ENCODE measurements at places on chromosomes 13 and 19.

GRCh38 chr13:94280349-94280748 is 199.1 kb downstream of the DCT start:
- no peak for DNase-seq

GRCh38 chr13:94716016-94716415 is 3.7 kb upstream of the SOX21 start:
- no peak for DNase-seq

DNA sequence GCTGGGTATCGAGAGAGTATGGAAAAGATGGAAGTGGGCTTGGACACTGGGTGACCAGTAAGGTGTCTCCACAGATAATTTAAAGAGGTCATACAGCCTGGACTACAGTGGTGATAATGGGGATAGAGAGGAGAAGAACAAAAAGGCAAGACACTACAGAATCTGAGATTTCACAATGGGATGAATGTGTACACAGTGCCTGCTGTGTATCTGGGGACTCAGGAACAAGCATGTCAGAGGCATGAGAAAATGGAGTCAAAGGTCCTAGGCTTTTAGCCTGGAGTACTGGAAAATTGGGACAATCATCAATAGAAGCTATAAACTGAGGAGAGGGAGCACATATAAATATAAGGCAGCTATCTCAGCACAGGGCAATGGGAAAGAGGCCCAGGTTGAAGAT is 69.4 kb downstream of the TSC22D1 start:
- no peak for DNase-seq

- no peak for DNase-seq
Observed at GRCh38 chr13:76812206-76812897, 73.9 kb downstream of the KCTD12 start.

- DNase-seq = no peak
Observed at GRCh38 chr13:80901111-80901510, 560.2 kb upstream of the SPRY2 start.

DNA sequence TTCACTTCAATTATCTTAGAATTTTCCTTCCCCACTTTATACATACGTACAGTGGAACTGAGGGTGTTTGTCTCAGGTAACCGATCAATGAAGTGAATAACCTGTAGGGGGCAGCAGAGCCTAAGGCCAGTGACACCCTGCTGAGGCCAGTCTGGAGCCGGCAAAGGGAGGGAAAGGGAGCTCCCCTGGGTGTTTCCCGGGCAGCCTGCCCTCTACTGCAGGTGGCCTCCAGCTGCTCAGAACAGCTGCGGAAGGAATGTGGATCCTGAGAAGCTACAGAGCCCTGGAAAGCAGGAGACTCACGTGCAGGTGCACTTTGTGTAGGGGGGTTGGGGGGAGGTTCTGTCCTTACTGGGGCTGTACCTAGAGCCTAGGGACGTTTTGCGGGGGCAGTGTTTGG is 832 bp upstream of the ZNF491 start:
- DNase-seq = peak; percentile 77

DNA sequence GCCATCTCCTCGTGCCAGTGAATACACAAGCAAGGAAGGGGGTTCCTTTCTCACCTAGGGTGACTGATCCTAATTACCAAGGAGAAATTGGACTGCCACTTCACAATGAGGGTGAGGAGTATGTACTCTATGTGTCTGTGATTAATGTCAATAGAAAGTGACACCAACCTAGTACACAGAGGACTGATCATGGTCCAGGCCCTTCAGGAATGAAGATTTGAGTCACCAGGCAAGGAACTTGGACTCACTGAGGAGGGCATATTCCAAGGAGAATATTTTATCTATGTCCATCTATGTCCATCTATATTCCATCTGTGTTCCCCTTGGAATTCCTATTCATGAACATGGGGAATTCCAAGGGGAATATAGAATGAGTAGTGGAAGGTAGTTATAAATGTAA is 9.2 kb upstream of the ALOX5AP start:
- DNase-seq = no peak

DNA sequence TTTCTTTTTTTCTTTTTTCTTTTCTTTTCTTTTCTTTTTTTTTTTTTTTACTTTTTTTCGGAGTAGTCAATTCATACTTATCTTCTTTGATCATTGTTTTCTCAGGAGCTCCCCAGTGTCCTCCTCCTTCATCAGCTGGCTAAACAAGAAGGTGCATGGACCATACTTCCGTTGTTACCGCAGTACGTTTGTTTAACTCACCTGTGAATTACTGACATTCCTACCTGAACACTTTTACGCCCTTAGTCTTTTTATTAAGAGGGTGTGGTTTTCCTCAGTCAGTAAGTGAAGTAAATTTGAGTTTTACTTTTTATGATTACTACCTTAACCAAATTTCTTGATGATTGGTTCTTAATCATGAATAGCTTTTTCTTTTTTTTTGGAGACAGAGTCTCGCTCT is 47.1 kb downstream of the B3GLCT start:
- no peak for DNase-seq

DNA sequence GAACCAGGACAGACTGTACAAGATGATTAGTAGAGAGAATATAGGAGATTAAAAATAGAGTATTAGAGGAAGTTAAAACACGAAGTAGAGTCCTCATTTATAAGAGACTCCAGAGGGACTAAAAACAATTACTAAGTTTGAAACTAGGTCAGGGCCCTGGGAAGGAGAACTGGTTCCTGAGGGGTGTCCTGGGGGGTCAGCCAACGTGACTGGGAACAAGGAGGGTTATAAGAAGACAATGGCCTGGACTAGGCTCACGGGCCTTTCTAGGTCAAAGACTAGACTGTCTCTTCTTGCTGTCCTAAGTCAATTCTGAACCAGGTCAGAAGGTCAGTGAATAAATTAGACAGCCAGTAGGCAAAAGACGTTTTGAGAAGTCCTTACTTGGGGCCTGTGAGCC is 165.3 kb downstream of the IER2 start:
- DNase-seq = no peak

DNA sequence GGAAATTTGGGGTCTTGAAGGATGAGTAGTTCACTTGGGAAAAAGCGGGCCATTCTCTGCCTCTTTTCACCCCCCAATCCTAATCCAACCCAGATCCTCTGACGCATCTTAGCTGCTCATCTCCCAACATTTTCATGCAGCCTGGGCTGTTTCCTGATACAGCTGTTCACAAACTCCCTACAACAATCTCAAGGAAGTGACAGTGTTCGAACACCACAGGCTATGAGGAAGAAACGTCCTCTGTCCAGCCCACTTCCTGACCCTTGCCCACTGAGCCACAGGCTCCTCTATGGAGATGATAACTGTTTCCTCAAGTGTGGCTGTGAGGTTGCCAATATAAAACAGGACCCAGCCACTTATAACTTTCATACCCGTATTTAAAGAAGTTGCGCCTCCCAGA is 16.2 kb downstream of the LMTK3 start:
- no peak for DNase-seq

GRCh38 chr19:4304538-4305256 is at the start of gene FSD1:
TSS of gene FSD1 (plus strand) at chr19:4304598. CDS start at chr19:4304747, 149 bp downstream.
- peak; percentile 52 for DNase-seq

GRCh38 chr13:30587739-30588138 is 30.0 kb upstream of the USPL1 start:
- DNase-seq = no peak

- DNase-seq = no peak
Observed at GRCh38 chr19:55212447-55212846, 3.1 kb upstream of the PTPRH start.

DNA sequence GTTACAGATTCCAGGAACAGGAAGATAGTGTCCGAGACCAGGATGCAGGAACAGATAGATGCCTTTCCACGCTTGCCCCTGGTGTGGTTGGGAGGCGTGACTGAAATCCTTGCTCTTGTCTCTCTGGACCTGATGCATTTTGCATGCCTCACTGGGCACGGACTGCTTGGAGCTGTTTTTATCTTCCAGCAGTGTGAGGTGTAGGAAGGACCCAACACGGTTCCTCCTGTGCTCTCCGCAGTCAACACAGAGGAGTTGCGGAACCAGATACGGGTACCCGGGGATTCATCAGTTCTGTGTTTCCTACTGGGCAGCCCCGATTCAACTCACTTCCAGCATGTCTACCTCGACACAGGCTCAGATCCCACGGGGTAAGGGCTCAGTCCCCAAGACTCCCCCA is 6.5 kb downstream of the DOT1L start:
- DNase-seq = no peak

DNA sequence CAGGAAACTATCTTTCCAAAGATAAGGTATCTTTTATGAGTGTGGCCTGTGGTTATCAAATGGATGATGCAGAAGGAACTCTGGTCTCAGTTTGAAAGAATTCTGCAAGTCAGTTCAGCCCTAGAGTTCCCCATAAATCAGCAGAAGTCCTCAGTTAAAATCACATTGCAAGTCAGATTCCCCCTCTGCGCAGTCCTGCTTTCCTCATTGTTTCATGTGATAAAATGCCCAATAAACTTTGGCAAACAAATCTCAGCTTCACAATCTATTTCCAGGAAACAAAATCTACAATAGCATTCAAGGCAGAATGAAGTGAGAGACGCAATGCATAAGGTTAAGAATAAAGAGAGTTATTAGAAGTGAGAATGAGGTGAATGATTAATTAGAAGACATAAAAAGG is 216.3 kb upstream of the KLHL1 start:
- no peak for DNase-seq

DNA sequence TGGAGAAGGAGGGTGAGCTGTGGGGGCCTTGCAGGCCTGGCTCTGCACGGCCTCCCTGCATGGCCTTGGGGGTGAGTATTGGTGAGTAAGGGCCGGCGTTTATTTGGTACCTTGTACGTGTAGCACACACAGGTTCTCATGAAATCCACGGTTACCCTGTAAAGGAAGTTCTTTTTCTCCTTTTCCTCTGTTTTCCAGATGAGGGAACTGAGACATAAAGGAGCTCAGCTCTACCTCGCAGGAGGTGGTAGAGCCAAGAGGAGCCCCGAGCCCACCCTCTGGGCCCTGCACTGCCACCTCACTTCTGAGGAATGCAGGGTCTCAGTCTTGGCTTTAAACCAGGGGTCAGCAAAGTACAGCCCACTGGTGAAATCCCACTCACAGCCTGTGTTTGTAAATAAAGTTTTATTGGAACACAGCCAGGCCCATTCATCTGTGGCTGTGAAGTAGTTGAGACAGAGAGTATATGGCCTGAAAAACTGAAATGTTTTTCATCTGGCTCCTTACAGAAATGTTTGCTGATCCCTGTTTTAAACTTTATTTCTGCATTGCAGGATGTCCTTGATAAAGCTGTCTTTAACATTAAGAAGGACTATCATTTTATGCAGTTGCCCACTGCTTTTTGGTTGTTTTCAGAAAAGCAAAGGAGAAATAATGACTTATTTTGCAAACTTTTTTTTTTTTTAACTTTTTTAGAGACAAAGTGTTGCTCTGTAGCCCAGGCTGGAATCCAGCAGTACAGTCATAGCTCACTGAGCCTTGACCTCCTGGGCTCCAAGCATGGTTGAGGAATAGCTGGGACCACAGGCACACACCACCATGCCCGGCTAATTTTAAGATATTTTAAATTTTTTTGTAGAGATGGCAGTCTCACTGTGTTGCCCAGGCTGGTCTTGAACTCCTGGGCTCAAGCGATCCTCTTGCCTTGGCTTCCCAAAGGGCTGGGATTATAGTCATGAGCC is 6.4 kb downstream of the EPN1 start:
- no peak for DNase-seq

GRCh38 chr13:73303851-73304250 is 245.0 kb downstream of the KLF5 start:
- DNase-seq = no peak

DNA sequence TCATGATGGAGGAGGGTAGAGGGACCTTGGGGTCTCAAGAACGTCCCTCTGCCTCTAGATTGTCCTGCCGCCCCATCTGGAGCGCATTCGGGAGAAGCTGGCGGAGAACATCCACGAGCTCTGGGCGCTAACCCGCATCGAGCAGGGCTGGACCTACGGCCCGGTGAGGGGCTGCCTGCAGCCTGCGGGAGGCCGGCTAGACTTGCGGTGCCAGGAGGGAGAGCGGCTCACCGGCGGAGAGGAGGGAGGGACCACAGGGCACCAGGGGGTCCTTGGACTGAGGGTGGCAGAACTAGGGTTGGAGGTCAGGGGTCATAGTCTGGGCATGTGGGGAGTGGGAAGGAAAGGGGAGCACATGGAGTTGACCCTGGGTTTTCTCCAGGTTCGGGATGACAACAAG is 29.9 kb downstream of the RYR1 start:
- no peak for DNase-seq

DNA sequence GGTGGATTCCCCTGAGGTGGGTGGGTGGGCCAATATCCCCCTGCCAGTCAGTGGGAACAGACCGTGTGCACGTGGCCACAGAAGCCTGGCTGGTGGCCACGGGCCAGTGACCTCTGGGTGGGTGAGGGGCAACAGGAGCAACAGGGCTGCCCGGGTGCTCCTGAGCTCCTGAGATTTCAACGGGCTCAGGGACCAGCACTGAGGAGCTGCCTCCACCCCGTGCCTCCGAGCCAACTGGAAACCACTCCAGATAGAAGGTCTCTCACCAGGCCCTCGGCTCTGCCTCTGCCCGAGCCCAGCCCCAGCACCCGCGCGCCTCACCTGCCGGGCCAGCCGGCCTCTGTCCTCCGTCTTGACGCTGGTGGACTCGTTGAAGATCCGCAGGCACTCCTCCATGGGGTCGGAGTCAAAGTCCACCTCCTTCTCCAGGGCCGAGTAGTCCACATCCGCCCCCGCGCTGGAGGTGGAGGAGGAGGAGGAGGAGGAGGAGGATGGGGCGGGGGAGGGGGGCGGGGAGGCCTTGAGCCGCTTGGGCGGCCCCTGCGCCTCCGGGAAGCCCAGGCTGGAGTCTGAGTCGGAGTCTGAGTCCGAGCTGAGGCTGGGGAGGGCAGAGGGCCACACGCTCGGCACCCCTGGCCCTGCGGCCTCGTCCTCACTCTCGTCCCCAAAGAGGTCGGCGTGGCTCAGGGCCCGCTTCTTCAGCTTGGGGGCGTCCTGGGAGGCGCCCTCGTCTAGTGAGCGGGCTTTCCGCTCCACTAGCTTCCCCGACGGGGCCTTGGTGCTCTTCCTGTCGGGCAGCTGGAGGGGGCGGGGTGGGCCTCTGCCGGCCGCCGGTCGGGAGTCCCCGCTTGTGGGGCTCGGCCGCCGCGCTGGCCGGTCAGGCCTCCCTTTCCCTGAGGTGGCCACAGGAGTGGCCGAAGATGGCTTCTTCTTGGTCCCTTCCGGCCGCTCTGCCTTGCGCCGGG is 14.8 kb upstream of the ATP8B3 start:
- DNase-seq = no peak

- no peak for DNase-seq
Observed at GRCh38 chr19:53463263-53463662, 4.3 kb upstream of the ZNF813 start.

GRCh38 chr13:44796597-44797490 is 192.4 kb downstream of the NUFIP1 start:
- no peak for DNase-seq

All from T-helper 1 cell (primary cell).